Retina (tissue), 1 donor: ENCODE measurements at places on chromosomes 11 and 22.

DNA sequence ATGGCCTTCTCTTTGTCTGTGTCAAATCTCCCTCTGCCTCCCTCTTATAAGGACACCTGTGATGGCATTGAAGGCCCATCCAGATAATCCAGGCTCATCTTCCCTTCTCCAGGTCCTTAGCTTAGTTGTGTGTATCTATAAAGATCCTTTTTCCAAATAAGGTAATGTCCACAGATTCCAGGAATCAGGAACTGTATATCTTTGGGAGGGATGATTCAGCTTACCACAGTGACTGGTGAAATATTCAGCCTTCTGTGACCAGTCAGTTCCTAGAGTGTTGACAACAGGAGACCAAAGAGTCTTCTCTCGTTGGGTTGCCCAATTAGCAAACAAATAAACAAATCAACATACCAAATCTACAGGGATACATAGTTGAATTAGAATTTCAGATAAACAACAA, 175.8 kb downstream of the MPPED1 start:
- DNase-seq = no peak

GRCh38 chr11:15942126-15942525, 414.2 kb downstream of the SOX6 start:
- no peak for DNase-seq

DNA sequence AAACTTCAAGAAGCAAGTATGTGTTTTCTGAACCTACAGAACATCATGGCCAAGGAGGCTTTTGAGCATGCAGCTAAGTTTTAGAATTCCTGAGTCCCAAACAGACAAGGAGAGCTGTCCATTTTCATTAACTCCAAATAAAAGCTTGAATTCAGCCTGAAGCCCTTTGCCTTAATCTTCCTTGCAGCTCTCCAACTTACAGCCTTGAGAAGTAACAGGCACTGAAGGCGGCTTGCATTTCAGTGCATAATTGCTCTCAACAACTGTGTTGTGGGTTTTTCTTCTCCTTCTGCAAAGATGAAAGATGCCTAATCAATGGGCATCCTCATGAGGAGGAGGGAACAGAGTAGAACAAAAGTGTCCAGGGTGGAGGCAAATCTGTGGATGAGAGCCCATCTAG, 286.0 kb downstream of the FAT3 start:
- DNase-seq = peak; percentile 76

- peak; percentile 58 for DNase-seq
These were observed 122.2 kb upstream of the RCN1 start for GRCh38 chr11:31968461-31969358.

- no peak for DNase-seq
These were observed 22.3 kb downstream of the ARHGAP42 start for GRCh38 chr11:100709233-100709957.

DNA sequence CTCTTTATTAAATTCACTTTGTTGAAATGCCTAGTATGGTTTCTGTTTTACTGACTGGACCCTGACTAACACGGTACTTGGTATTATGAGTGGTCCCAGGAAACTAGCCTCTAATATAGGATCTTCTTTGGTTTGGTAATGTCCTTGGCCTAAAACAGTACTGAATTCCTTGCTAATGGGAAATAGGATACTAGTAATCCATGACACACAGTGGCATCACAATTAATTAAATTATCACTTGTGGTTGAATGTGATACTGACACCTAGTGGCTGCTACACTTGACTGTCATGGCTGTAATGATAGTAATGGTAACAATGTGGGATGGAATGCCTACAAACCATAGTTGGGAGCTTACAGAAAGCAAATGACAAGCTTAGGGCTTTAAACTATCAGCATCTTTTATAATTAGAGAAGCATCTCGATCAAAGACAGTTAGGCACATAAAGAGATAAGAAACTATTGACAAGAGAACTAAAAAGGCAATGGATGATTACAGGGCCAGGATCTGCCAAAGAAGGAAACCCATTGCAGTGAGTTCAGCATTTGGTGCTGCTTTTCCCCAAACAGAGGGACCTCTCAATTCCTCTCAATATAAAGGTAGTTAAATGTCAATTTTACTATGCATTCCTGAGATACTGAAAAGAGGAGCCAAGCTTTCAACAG, 8.6 kb downstream of the DNHD1 start:
- DNase-seq = peak; percentile 9

- no peak for DNase-seq
These were observed 9.7 kb downstream of the TMEM45B start for GRCh38 chr11:129825380-129825779.

GRCh38 chr11:70574725-70575347, 176.5 kb downstream of the CTTN start:
- no peak for DNase-seq

GRCh38 chr11:8092587-8093424, 11.8 kb downstream of the TUB start:
- peak; percentile 48 for DNase-seq

DNA sequence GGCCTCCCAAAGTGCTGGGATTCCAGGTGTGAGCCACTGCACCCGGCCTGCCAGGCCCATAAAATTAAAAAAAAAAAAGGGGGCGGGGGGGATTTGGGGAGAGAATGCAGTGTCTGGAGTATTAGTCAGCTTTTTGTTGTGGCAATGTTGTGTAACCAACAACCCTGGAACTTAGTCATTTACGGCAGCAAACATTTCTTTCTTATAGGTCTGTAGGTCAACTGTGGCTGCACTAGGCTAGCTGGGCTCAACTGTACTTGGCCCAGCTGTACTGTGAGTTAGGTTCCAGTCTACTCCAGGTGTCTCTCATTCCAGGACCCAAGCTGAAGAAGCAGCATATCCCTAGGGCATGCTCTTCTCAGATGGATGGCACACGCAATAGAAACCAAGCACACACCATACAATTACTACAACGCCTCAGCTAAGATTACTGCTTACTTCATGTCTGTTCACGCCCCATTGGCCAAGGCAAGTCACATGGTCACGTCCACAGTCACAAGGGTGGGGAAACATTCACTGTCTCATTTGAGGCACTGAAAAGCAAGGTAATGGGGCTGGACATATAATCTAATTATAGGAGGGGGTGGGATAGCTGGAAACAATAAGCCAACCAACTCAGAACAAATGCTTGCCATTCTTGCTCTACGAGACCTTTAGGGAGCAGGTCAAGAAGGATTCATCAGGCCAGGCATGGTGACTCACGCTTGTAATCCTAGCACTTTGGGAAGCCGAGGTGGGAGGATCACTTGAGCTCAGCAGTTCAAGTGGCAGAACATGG, 10.4 kb upstream of the SPINDOC start:
- DNase-seq = peak; percentile 24

GRCh38 chr11:121494355-121495099, 41.8 kb upstream of the SORL1-AS1 start:
- DNase-seq = no peak

DNA sequence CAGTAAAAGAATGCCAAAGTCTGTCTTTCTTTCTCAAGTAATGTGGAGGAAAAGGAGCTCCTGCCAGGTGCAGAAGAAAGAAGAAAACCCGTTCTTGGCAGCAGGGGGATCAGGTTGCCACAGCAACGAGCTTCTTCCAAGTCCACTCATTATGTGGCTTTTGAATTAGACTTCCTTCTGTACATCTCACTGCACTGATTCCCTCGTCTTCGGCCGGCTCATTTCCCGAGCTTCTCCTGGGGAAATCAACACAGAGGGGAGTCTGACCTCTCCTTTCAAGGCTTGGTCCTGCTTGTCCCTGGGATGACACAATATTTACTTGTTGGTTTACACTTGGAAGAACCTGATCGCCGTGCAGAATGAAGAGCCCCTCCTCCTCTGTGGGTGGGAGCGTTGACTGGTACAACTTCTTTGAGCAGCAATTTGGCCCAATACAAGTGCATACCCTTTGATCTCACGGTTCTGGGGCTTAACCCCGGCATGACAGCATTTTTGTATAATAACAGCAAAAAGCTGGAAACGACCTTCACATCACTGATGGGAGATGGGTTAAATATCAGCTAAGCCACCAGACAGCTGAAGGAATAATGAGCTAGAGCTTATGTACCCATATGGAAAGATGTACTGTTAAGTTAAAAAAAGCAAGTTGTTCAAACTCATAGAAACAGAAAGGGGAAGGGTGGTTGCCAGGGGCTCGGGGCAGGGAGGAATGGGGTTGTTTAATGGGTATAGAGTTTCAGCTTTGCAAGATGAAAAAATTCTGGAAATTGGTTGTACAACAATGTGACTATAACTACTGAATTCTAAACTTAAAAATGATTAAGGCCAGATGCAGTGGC, 35.4 kb downstream of the MCHR1 start:
- DNase-seq = peak; percentile 82
